IMR-90 (cell line): ENCODE measurements at places on chromosomes 12 and 14. TPM values are rescaled to one million over a fixed set of nuclear protein-coding genes. Genes with fewer than 3 reads are reported as not detected.

The LRTM2 gene
- total RNA-seq = not detected in 2 replicates

DNA sequence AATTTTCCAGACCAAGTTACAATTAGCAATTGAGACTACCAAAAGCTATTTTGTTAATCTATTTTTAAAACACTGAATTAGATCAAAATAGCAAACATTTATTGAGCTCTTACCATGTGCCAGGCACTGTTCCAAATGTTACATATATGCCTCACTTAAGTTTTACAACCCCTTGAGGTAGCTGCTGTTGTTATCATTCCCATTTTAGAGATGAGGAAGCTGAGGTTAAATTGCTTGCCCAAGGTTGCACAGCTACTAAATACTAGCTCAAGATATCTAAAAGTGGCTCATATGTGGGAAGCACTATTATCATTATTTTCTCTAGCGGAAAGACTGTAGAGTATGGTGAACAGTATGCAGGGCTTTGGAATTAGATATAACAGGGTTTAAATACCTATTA, 19.5 kb upstream of the NAP1L1 start:
- no peak for DNase-seq

DNA sequence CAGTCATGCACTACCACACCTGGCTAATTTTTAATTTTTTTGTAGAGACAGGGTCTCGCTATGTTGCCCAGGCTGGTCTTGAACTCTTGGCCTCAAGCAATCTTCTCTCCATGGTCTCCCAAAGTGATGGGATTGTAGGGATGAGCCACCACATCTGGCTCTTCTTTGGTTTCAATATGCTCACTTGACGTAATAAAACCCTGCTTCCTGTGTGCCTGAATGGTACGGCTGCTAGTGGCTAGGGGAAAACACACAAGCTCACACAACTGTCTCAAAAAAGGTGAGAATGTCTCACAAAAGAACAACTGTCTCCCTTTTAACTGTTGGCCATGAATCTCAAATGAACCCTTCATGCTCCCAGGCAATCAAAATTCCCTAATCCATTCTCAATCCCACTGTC, 15.0 kb downstream of the C1S start:
- no peak for DNase-seq

GRCh38 chr12:63098851-63099250, 52.1 kb downstream of the AVPR1A start:
- DNase-seq = no peak

DNA sequence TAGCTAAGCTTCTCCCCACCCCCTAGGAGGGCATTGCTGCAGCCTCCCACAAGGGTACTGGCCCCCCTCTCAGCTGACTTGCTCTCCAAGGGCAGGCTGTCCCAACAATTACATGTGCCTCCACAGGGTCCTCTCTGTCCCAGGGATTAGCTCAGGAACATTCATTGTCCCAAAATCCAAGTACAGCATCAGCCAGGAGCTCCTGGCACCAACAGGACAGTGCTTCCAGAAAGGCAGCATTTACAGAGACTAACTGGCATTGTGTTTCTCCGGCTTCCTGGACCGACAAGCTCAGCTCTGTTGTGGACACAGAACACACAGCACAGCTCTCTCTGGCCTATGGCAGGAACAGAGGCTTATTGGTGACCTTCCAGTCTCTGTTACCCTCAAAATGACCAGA, 21.7 kb downstream of the ABCD4 start:
- no peak for DNase-seq

GRCh38 chr12:131861261-131862083, 33.0 kb upstream of the ULK1 start:
- DNase-seq = no peak

DNA sequence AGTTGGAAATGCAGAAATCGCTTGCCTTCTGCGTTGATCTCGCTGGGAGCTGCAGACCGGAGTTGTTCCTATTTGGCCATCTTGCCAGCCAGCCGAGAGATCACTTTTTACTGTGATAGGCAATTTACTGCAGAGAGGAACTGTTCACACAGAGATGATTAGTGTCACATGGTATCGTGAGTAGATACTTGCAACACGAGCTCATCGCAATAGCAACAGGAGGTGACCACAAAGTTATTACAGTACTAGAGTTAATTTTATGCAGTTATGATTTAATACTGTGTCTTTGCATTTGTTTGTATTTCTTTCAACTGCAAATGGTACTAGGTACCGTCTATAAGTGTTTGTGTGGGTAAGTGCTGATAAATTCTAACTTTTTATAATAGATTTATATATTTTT, 27.8 kb downstream of the NOPCHAP1 start:
- DNase-seq = peak; percentile 38

DNA sequence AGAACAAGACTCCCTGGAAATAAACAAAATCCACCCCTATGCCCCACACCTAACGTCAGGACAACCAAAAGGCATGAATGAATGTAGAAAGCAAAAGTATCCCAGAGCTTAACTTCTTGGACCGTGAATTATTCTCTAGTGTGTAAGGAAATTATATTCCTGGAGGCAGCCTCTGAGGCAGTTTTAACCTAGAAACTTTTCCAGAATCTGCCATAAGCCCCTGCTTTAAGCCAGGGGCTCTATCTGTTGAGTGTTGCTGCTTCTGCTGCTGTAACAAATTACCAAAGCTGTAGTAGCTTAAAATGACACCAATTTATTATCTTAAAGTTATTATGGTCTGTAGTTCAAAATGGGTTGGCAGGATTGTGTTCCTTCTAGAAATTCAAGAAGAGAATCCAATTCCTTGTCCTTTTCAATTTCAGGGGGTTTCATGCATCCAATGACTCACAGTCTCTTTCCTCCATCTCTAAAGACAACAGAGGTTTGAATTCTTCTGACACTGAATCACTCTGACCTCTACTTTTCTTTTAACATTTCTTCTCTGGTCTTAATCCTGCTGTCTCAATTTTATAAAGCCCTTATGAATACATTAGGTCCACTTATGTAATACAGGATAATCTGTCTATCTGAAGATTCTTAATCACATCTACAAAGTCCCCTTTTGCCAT, 242.7 kb downstream of the ATXN7L3B start:
- peak; percentile 46 for DNase-seq

The PZP gene
- total RNA-seq = not detected in 2 replicates

- no peak for DNase-seq
Observed at GRCh38 chr12:64064706-64065105, 157.4 kb downstream of the KICS2 start.

The CKAP4 gene
- total RNA-seq = 94.5 and 113 TPM in 2 replicates

The CCDC184 gene
- total RNA-seq = under 0.01 and 0.18 TPM in 2 replicates

GRCh38 chr14:95352481-95352880, 32.8 kb upstream of the CLMN start:
- no peak for DNase-seq

DNA sequence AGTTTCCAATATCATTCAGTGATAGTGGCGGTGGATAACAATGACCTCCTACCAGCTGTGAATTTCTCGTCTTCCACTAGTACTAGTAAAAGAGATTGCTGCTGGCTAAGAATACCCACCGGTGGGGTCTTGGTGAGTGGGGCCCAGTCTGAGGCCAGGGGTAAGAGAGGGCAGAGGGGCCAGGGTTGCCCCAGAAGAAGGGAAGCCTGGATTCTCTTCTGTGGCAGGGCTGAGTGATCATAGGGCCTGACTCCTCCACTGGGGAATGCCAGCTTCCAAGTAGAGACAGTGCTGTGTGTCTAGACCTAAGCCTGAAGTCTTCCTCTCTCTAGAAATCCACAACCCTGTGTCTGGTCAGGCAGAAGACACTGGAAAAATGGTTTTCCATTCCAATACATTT, 5.8 kb upstream of the TMEM63C start:
- DNase-seq = no peak

The RGS6 gene
- not detected in 2 replicates for total RNA-seq

The KRT72 gene
- total RNA-seq = not detected in 2 replicates

GRCh38 chr12:29768372-29768771, 15.4 kb downstream of the TMTC1 start:
- no peak for DNase-seq

GRCh38 chr14:104144911-104145825, 6.8 kb downstream of the KIF26A start:
- no peak for DNase-seq

The IAPP gene
- total RNA-seq = not detected in 2 replicates

- no peak for DNase-seq
Observed at GRCh38 chr12:56721721-56722120, 3.4 kb downstream of the NACA start.

DNA sequence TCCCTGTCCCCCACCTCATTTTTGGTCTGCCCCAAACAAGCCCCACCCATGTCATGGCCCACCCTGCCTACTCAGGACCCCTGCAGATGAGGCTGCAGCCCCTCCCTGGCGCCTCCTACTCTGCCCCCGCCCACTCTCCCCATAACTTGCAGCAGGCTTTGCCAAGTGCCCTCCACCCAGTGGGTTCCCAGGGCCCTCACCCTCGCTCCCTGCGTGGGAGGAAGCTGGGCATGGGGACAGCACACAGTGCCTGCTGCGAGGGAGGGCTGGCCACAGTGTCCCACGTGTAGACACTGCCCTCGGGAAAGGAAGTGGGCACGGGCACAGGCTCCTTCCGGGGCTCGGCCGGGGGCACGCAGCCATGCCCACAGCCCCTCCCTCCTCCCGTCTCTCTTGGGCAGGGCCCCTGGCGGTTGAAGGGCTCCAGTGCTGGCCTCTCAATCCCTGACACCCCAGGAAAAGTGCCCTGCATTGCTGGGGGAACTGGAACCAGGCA, 9.4 kb downstream of the AKT1 start:
- no peak for DNase-seq

DNA sequence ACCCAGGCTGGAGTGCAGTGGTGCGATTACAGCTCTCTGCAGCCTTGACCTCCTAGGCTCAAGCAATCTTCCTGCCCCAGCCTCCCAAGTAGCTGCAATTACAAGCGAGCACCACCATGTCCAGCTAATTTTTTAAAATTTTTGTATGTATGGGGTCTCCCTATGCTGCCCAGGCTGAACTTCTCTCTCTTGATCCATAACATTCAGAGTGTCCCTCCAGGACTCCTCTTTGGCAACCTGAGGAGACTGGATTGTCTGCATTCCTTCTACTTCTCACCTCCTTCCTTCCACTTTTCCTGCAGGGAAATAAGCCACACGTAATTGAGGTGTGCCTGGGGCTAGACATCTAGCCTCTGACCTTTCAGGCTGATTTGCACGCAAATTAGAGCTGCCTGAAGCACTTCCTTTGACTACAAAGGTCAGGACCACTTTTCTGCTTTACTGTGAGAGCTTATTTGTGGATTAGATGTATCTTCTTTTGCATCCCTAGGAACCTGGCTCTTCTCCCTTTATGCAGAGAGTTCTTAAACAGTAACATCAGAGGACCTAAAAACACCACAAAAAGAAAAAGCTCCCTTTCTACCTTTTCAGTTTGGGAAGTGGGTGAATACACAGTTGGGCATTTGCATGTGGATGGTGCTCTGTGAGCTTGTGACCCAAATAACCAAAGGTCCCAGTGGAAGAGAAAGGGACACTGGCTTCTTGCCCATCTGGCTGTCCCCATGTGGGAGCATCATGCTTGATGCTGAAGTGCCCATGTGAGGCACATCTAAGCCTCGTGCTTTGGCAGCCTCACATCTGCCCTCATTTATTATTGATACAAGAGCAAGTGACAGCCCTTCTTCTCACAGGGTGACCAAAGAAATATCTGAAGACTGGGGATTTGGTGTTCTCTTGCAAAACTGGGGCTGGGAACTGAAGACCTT, 33.5 kb downstream of the PYGL start:
- DNase-seq = no peak

The CYP27B1 gene
- total RNA-seq = 0.36 and 0.56 TPM in 2 replicates

The ANG gene
- 3.6 and 3.9 TPM in 2 replicates for total RNA-seq

- no peak for DNase-seq
Observed at GRCh38 chr14:84404246-84404645, 1125.7 kb upstream of the FLRT2 start.

DNA sequence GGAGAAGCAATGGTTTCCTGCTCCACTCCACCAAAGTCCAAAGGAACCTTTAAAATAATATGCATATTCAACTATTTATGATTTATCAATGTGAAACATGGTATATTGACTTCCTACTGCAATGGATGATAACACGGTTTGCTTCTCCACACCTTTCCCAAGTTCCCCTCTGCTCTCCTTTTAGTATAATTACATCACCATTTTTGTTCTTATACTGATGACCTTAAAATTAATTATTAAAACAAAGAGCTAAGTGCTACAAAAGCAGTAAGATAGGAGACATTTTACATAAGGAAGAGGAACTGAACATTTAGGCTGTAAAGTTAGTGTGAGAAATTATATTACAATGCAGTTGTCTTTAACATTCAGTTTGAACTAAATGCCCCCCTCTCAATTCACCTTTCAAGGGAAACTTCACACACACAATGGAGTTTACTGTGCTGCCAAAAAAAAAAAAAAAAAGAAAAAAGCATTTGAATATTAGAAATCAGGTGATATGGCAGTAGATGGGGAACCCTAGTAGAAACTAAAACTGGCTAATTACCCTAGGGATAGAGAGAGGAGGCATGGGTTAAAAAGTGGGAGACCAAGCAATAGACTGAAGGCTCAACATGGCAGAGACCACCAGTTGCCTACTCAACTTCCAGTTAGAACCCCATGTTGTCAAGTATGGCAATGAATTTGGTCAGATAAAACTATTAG, 37.1 kb upstream of the STK38L start:
- DNase-seq = no peak

- DNase-seq = no peak
Observed at GRCh38 chr14:95250140-95250769, 69.5 kb downstream of the CLMN start.

- no peak for DNase-seq
Observed at GRCh38 chr12:32920506-32921085, 24.0 kb upstream of the PKP2 start.

- no peak for DNase-seq
Observed at GRCh38 chr14:74140374-74140850, 55.7 kb downstream of the LIN52 start.

- DNase-seq = no peak
Observed at GRCh38 chr12:52515927-52516831, 4.0 kb downstream of the KRT5 start.

The TTC6 gene
- total RNA-seq = under 0.01 TPM in 2 replicates

The INHBE gene
- 0.56 and 0.90 TPM in 2 replicates for total RNA-seq

The KRT78 gene
- total RNA-seq = not detected in 2 replicates
